ENCODE measurements at places on chromosomes 4 and X.

- no peak for DNase-seq
These were observed 31.7 kb downstream of the SCML1 start for GRCh38 chrX:17768997-17769396.

DNA sequence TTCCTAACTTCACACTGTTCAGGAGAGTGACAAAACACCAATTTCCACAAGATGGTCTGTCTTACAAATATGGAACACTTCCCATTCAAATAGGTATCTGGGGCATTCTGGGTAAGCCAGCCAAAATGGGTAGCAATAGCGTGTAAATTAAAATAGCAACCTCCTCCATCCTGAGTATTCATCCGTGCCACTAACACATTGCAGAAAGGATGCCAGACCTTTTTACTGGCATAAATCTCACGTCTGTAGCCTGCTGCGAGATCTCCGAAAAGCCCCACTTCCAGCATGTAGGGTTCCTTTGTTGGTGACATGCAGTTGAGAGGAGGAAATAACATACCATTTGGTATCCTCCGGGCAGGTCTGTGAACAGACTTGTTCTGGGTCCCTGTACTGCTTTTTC lies 52.7 kb upstream of the RAI2 start:
- no peak for DNase-seq

DNA sequence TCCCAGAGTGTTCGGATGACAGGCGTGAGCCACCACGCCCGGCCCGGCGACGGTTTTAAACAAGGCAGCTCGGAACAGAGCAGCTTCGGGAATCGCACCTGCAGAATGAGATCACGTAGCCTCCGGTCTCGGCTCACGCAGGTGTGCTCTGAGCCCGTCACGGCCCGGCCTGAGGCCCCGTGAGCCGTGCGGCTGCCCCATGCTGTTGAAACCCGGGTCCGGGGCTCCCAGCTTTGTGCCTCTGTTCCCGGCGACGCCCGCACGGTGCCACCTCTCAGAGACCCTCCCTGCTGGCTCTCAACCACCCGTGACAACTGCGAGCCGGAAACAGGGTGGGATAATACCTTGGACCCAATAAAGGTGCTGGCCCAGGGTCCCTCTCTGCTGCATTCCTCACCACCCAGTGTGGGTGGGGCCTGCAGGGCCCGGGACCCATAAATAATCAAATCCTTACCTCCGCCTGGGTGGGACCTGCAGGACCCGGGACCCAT lies 13.4 kb upstream of the PLCXD1 start:
- no peak for DNase-seq

DNA sequence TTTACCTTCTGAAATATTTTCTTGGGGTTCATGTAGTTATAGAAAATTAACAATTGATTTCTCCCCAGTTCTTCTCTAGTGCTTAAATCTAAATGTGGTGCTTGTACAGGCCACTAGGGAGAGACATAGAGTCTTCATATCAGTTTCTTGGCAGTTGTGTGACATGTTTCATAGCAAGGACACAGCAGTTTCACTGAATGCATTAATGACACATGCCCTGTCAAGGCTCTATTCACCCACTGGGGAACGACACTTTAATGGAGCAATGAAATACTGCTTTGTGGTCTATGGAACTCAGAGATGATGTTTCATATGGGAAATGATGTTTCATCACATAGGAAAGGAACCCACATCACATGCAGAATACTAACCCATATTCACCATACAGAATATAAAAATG lies 2.8 kb downstream of the VEGFC start:
- DNase-seq: no peak

DNA sequence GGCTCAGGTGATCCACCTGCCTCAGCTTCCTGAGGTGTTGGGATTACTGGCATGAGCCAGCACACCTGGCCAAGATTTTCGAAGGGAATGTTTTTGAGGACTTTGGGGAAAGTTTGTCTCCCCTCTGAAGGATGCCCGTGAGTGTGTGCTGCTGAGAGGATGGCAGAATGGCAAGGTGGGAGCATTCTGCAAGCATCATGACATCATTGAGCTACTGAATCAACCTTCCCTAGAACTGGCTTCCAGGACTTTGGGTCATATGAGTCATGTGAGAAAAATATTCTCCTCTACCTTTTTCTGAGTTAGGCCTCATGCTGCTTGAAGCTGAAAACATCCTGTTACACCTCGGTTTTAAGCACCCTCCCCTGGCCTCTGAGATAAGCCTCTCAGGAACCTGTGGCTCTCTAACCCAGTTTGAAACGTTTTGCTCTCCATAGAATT lies 31.0 kb downstream of the TMEM131L start:
- DNase-seq: no peak

DNA sequence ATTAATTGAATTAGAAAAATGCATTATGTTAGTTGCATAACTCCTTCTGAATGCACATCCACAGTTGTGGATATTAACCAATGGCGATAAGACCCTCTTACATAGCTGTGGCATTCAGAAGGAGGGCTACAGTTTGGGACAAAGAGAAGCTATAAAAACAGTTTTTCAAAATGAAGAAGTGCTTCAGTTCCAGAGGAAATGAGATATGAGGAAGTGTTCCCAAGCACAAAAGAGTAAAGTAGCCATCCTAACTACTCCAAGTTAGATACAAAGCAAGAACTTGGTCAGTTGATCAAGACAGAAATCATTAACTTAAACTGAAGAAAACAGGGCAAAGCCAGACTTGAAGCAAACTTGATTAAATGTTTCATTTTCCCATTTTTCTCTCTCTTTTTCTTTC lies 17.2 kb upstream of the ADGRL3 start:
- DNase-seq: no peak

GRCh38 chrX:70262952-70263567 lies 3.1 kb upstream of the P2RY4 start:
- DNase-seq: no peak

DNA sequence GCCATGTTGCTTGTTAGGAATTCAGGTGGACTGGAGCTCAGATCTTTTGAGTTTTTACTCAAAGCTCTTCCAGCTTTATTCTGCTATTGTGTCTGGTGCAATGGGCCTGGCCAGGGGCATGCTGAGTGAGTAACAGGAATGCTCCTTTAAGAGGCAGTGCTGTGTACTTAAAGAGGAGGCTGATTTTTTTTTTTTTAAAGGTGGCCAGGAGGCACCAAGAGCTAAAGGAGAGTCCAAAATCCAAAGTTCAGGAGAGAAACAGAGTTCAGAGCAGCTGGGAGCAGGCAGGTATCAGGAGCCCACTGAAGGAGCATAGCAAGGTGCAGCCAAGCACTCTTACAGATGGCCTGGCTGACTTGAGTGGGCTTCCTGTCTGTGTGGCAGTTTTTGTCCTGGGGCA lies 178.7 kb downstream of the FMR1NB start:
- DNase-seq: no peak

Data from T-helper 17 cell (primary cell).